ENCODE measurements at places on chromosomes 7 and 10.

DNA sequence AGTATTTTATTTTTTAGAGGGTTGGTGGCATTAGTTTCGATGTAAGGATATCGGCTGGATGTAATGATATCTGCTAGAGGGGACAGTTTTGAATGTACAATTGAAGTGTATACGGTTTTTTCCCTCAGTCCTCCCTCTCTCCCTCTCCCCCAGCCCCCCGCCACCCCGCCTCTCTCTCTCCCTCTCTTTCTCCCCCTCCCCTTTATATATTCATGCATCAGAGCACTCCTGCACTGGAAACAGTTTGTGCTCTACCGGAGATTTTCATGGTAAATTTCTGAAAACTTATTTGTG, 1.6 kb downstream of the GLCCI1 start:
- DNase-seq, result no peak

- no peak for DNase-seq
These were observed 205.5 kb downstream of the EMX2 start for GRCh38 chr10:117748058-117748457.

DNA sequence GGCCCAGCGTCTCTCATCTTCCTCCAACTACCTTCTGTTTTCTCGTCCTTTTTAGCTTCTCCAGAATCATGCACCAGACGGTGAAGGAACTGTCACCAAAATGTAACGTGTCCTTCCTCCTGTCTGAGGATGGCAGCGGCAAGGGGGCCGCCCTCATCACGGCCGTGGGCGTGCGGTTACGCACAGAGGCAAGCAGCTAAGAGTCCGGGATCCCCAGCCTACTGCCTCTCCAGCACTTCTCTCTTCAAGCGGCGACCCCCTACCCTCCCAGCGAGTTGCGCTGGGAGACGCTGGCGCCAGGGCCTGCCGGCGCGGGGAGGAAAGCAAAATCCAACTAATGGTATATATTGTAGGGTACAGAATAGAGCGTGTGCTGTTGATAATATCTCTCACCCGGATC, 15.8 kb downstream of the TACR2 start:
- no peak for DNase-seq

DNA sequence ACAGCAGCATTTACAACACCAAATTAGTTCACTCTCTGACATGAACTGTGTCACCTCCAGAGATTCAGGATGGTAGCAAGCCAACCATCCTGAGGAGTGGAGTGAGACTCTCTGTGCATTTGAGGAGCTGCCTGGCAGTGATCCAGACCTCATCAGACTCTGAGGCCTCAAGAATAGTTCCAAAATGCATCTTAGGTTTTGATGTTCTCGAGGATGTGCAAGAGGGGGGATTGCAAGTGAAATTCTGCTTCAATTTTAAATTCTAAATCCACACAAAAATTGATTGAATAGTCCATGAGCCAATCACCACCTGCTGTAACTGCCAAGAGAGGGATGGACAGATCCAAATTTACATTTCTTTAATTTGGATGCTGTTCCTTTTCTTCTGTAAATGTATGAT, 49.7 kb downstream of the SLK start:
- no peak for DNase-seq

DNA sequence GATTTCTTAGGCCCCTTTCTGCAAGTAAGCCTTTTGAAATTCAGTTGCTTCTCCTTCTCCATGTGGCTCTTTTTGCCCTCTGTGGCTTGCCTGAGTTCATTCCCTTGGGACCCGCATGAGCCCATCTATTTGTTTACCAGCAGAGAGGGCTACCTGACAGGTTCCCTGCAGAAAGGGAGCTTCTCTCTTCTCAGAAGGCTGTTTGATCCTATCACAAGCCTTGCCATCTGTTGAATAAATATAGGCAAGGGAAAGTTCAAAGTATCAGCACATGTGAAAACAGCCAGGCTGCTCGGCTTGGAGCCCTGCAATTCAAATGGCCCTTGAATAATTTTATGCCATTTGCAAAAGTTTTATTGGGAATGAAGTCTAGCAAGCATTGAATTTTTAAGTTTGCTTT, 720.2 kb upstream of the FZD8 start:
- DNase-seq, result no peak

DNA sequence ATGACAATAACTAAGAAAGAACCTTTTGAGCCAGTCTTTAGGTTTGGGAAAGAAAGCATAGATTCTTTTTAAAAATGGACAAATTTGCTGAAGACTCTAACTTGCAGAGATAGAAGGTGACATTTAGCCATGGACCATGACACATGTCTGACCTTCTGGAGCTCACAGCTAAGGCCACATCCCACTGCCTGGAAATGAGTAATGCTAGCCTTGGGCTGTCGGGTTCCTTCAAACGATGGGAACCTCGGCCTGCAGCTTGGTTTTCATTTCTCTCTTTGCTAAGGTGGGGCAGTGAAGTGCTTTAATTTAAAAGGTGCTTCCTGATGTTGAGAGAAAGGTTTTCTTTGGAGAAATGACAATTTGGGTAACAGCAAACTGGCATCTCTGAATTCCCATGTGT, 223.2 kb downstream of the FANK1 start:
- DNase-seq, result no peak

GRCh38 chr7:2673934-2674333, 14.1 kb upstream of the AMZ1 start:
- no peak for DNase-seq

GRCh38 chr7:129502708-129503685, 666 bp downstream of the SMKR1 start:
- no peak for DNase-seq

GRCh38 chr7:129523924-129524323, 21.6 kb downstream of the SMKR1 start:
- DNase-seq, result no peak

- DNase-seq, result no peak
These were observed 547.4 kb downstream of the PTPRN2 start for GRCh38 chr7:158040199-158040598.

All from CD4-positive, alpha-beta T cell treated with Interleukin-10 for 1 hour (primary cell).